Fibroblast of gingiva (primary cell): ENCODE measurements at places on chromosomes 1 and 21.

GRCh38 chr1:36208978-36209703 lies 15.1 kb upstream of the THRAP3 start:
- peak; percentile 79 for DNase-seq

DNA sequence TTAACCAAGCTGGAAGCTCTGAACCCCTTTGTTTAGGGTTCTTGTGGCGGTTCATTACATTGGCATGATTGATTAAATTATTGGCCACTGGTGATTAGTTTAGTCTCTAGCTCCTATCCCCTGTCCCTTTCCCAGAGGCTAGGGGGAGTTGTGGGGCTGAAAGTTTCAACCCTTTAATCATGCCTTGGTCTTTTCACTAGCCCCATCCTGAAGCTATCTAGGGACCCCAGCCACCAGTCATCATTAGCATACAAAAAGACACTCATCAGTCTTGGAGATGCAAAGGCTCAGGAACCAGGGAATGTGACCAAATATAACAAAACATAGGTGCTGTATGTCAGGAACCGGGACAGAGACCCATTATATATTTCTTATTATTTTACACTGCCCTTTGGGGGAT lies 34.7 kb upstream of the SNX27 start:
- DNase-seq: no peak

GRCh38 chr1:8706995-8707396 lies 110.4 kb downstream of the RERE start:
- DNase-seq: no peak

DNA sequence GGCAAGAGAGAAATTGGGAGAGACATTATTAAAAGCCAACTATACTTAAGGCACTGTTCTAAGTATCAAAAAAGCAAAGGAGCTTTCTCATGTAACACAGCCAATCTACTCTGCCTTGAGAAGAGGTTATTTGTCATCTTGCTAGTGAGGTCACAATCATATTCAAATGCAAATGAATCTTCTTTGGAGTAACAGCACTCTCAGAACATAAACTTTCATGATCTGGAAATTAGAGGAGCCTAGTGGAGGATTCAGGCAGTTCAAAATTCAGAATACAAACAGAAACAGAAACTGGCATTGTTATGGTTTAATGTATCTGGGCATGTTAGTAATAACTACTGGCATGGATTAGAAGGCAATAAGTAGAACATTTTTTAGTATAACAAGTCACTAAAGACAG lies 57.4 kb downstream of the ARID4B start:
- peak; percentile 68 for DNase-seq

DNA sequence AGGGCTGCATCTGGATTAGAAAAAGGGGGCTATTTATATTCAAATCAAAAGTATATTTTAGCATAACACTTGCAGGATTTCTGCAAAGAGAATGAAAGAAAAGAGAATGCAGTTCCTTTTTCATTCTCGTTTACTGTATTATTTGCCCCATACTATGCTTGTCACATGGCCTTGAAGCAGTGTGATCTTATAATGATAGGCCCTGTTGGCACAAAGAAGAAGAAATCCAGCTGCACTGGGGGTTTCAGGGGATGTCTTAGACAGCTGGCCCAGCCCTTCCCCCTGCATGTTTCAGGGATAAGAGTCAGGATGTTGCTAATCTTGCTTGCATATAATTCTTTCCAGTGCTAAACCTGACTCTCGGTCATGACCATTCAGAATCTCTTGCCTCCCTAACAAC lies 369.5 kb downstream of the SEC16B start:
- DNase-seq: no peak

DNA sequence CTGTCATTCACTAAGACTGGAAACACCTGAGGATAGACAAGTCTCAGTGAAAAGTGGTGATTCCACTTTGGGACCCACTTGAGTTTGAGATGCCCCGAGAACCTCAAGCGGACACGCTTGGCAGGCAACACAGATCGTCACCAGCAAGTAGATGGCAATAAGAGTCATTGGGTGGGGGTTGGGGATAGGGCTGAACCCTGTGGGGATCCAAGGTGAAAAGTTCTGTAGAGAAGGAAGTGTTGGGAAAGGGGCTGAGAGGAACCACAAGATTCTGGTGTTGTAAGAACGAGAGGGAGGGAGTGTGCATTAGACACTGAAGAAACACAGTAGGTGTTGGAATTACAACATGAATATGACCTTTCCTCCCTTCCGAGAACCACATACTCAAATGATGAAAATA lies 45.4 kb upstream of the TDRD10 start:
- DNase-seq: no peak

- DNase-seq: no peak
Measured at GRCh38 chr21:42570841-42571387, 57.3 kb downstream of the SLC37A1 start.

DNA sequence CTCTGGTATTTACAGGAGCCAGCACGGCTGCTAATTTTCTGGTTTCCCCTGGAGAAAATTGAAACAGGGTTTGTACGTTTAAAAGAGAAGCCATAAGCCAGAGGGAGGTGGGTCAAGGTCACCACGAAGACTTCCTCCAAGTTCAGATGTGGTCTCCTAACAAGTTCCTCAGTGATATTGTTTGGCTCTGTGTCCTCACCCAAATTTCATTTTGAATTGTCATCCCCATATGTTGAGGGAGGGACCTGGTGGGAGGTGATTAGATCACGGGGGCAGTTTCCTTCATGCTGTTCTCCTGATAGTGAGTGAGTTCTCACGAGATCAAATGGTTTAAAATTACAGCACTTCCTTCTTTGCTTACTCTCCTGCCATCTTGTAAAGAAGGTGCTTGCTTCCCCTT lies 295.4 kb upstream of the DAB1 start:
- DNase-seq: no peak
